ENCODE measurements at places on chromosomes 1 and 21.

- DNase-seq: no peak
Observed at GRCh38 chr1:29991025-29991424, 732.4 kb downstream of the MATN1 start.

DNA sequence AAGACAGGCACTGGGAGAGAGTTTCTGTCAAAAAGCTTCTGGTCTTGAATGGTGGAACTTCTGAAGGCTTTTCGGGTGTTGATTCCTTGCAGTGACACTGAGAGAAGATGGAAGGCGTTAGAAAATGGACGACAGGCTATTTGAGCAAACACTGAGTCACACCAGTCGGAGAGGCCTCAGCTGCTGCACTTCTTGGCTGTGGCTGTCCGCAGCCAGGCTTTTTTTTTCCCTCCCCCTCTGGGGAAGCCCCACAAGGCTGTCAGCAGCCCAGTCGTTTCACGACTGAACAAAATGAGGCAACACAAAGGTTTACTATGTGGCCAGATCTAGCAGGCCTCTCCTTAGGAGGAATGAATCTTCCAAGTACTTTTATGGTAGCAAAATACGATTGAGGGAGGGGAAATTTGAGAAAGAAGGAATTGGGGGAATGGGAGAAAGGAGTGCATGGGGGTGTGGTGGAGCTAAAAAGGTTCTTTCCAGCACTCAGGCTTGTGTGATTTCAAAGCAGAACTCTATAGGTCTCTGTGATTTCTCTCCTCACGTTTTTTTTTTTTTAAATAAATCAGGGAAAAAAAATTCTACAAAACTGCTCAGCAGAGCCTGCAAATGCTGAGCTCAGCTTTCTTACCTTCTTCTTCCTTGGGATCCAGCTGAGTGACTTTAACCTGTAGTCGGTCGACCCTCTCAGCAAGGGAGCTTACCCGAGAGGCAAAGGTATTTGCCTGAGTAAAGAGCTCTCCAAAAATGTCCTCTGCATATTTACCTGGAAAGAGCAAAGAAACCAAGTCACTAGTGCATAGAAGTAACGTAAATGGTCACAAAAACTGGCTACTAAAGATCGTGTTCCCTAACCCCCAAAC, 26.1 kb downstream of the GPR3 start:
- DNase-seq: no peak

DNA sequence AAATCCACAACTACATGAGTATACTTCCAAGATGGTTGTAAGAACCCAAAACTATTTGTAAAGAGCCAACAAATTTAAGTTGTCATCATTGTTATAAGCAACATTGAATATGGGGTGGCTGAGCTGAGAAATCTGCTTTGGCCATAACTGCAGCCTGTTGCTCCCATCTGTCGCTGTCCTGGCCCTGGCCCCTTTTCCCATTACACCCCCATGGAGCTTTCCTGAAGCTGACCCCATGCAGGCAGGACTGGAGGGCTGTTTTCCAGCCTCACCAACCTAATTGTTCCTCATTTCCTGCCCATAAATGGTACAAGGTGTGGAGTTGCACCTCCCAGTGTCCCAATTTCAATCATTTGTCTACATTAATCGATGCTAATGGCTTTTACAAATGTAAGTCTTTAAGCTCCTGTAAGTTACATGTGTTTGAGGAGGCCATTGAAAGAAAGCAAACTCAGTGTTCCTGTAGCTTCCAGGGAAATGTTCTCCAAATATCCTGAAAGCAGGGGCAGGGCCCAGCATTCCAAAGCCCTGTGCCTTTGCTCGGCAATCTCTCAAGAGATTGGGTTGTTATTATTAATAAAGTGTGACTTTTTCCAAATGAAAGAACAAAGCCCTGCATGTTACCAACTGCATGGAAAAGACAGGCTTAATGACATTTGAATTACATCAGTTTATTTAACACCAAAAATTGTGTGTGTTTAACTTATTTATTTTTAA, 545.9 kb downstream of the PLPP3 start:
- DNase-seq: no peak

- DNase-seq: no peak
Observed at GRCh38 chr1:43512681-43513080, 18.0 kb upstream of the PTPRF start.

DNA sequence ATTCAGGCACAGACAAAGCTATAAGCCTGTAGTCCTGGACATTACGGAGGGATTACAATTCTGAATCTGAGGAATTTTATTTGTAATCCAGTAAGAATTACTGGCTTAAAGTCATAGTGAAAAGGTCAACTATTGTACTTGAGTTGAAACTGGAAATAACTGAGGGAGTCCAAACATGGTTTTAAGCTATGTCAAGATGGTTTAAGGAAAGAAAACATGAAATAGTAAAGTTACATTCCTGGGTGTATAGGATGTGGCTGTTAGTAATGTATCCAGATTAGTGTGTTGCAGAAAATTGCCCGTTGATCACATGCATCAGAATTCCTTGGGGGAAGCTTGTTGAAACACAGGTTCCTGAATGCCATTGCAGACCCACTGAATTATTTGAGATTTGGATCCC, 124.8 kb upstream of the GORAB start:
- no peak for DNase-seq

DNA sequence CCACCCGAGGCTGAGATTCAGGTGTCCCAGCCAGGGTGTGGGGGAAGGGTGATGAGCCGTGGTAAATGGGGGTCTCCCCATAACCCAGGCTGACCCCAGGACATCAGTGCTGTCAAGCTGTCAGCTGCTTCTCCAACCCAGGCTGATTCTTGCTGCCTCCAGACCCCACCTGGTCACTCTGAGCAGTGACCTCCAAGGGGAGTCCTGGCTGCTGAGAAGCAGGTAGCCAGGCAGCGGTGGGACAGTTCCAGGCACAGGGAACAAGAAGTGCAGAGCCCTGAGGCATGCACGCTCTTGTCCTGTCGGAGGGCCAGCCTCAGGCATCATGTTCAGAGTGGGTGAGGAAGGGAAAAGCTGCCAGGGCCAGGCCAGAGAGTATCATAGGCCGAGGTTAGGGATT, 1.1 kb downstream of the ESPN start:
- DNase-seq: no peak

- no peak for DNase-seq
Observed at GRCh38 chr1:205595435-205595834, 36.4 kb downstream of the ELK4 start.

- DNase-seq: no peak
Observed at GRCh38 chr1:19567041-19567440, 77.1 kb upstream of the NBL1 start.

DNA sequence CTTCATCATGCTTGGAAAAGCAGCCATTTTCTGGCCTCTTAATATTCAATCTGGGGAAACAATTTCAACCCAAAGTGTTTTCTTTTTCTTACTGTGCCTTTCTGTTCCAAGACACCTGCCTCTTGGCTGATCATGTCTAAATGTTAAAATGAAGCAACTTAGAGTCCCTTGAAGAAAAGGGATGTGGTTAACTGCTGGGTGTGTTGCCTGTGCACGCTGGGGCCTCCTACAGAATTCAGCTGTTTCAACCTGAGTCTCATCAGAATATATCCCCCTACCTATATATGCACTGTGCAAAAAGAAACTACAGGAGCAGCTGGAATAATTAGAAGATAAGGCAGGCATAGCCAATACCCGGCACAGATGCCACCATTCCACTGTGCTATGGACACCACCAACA, 222.0 kb downstream of the OMA1 start:
- no peak for DNase-seq

DNA sequence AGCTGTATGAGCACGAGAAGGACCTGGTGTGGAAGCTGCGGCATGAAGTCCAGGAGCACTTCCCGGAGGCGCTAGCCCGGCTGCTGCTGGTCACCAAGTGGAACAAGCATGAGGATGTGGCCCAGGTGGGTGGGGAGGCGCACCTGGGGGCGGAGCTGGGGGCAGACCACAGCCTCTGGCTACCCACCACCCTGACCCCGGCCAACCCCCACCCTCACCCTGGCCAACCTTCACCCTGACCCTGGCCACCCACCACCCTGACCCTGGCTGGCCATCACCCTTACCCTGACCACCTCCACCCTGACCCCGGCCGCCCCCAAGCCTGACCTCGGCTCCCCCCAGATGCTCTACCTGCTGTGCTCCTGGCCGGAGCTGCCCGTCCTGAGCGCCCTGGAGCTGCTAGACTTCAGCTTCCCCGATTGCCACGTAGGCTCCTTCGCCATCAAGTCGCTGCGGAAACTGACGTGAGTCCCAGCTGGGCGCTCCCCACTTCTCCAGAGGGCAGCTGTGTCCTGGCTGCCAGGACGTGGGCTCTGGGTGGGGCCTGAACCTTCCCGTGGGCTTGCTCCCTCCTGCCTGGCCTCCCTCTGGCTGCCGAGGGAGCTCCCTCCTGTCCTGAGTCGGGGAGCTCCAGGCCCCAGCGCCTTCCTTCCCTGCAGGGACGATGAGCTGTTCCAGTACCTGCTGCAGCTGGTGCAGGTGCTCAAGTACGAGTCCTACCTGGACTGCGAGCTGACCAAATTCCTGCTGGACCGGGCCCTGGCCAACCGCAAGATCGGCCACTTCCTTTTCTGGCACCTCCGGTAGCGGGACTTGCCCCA, 69.5 kb downstream of the PIK3CD start:
- no peak for DNase-seq

DNA sequence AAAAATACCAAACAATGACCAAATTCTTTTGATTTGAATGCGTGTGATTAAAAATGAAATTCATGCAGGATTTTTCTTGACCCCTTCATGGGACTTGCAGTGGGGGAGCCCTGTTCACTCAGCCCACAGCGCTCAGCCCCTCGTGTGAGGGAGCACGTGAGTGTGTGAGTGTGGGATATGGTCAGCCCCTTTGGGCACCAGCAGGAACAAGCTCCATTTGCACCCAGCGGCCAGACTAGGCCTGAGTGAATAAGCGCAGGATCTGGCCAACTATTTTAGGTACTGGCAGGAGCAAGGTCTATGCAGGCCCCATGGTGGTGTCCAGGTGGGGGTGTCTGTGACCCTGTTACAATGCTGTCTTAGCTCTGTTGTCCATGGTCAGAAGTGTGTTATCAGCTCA, 1631.2 kb downstream of the BRINP3 start:
- no peak for DNase-seq

All from T-helper 22 cell (primary cell).